Colonic mucosa (tissue), 4 donors: ENCODE measurements at places on chromosomes 6 and 20. TPM values are rescaled to one million over a fixed set of nuclear protein-coding genes. Genes with fewer than 3 reads are reported as not detected.

DNA sequence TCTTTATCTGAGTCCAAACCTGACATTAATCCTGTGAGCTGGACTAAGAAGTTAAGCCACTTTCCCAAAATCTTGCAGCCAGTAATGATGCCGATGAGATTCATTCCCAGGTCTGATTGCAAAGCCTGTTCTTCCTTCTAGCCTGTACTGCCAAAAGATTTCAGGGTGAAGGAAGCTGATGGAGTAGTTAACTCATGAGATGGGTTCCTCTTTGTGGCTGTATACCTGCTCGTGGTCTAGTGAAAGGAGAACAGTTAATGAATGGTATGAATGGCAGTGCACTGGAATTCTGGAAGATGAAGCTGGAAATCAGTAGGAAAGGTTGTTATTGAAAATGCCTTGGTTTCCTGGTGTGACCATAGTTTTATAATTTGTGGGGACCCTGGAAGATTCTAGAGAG lies 112.0 kb downstream of the FYN start:
- H3K36me3 ChIP-seq: no peaks in the 10 kb centered on the region
- H3K4me1 ChIP-seq: no peaks in the 10 kb centered on the region
- H3K27me3 ChIP-seq: no peaks in the 10 kb centered on the region
- no peak overlapping the region for H3K4me3 ChIP-seq

DNA sequence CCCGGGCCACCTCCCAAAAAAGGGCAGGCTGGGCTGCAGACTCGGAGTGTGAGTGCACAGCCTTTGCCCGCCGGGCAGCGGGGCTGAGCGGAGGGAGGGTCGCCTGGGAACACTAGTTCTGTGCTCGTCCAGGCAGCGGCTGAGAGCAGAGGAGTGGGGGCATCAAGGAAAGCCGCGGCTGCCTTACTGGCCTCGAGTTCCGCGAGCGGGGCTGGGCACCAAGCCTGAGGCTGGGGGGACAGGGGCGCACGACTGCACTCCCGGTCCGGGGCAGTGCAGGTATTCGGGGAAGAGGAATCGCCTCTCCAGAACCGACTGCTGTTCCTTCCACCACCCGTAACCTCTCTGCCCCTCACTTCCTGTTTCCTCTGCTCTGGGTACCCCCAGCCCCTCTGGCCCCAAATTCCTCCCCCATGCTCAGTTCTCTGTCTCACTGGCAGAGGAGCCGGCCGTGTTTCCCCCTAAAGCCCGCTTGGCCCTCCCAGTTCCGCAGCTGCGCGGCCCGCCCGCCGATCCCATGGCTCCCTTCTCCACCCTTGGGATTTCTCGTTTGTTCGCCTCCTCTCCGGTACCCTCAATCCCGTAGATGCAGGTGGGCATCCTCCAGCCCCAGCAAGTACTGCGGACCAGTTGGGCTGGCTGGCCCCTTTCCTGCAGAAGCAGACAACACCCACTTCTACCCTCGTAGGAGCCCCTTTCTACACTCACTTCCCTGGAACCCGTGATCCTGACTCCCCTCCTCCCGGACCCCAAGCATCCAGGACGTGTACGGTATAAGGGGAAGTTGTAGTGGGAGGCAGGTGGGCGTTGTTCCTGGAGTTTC lies 5.1 kb downstream of the RING1 start:
- H3K36me3 ChIP-seq: no peaks in the 10 kb centered on the region
- peak overlapping the region; percentile 7 for H3K4me3 ChIP-seq
- no peak overlapping the region for H3K27ac ChIP-seq

Gene DTD1
- 21.0 TPM for total RNA-seq

GRCh38 chr6:93786474-93787330 lies 367.3 kb upstream of the EPHA7 start:
- H3K27me3 ChIP-seq: no peaks in the 10 kb centered on the region
- no peak for DNase-seq
- no peaks in the 10 kb centered on the region for H3K4me1 ChIP-seq
- no peak overlapping the region for H3K4me3 ChIP-seq
- H3K36me3 ChIP-seq: no peaks in the 10 kb centered on the region
- H3K27ac ChIP-seq: no peak overlapping the region

GRCh38 chr20:24891546-24892393 lies 57.3 kb upstream of the CST7 start:
- no peak overlapping the region for H3K27ac ChIP-seq
- H3K36me3 ChIP-seq: no peaks in the 10 kb centered on the region
- no peak overlapping the region for H3K4me3 ChIP-seq
- peak; percentile 14 for DNase-seq
- H3K4me1 ChIP-seq: no peaks in the 10 kb centered on the region
- no peaks in the 10 kb centered on the region for H3K27me3 ChIP-seq

DNA sequence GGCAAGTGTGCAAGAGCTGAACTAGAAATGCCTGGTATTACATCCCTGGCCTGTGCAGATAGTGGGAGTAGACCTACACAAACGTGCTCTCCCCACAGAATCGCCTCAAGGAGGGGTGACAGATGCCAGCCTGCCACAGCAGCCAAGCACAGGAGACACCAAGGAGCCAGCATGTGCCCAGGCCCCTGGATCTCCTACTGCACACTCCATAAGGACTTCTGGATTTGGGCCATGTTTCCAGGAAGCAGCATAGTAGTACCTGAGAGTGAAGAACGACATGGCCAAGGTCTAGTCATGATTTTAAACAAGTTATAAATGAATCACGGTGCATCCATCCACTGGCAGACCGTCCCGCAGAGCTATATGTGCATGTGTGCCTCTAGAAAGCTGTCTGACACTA lies 232.2 kb downstream of the SYNDIG1 start:
- no peaks in the 10 kb centered on the region for H3K36me3 ChIP-seq
- H3K27ac ChIP-seq: no peak overlapping the region
- H3K4me1 ChIP-seq: no peaks in the 10 kb centered on the region
- no peaks in the 10 kb centered on the region for H3K27me3 ChIP-seq

DNA sequence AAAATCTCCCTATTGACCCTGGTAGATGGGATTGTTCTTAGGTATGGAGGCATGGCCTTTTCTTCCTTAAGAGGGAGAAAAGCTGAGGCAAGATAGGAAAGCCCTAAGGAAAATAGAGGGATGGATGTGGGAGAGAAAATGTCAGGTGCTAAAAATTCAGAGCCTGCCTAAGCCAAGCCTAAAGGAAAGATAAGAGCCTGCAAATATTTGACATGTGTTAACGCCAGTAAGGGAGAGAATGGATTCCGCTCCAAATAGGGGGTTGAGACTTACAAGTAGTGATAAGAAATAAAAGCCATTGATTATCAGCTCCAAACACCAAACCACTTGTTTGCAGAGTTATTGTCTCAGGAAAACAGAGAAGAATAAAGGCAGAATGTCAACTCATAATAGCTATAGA lies 533.6 kb downstream of the PTPRT start:
- no peaks in the 10 kb centered on the region for H3K36me3 ChIP-seq
- no peaks in the 10 kb centered on the region for H3K27me3 ChIP-seq
- no peaks in the 10 kb centered on the region for H3K4me1 ChIP-seq
- H3K27ac ChIP-seq: no peak overlapping the region
- H3K4me3 ChIP-seq: no peak overlapping the region

GRCh38 chr6:12291071-12291838 lies 1.1 kb downstream of the EDN1 start:
- no peaks in the 10 kb centered on the region for H3K27me3 ChIP-seq
- no peak for DNase-seq
- peaks cover 3% of the 10 kb centered on the region for H3K36me3 ChIP-seq
- peak overlapping the region; percentile 79 for H3K27ac ChIP-seq

DNA sequence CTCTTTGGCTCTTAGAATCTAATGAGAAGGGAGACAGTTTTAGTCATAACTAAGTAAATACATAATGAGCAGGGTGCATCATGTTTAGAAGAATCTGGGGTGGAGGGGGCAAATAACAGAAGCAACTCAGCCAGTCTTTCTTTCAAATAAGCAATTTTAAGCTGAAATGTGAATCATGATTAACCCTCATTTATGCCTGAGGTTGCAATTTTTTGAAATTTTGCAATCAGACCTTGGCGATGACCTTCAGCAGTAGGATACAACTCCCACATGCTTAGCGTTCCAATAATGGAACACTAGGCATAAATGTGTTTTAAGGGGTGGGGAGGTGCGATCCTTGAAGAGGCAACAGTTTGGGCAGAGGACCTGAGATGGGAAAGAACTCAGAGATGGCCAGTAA lies 30.6 kb downstream of the TMEM14B start:
- H3K4me3 ChIP-seq: no peak overlapping the region
- no peaks in the 10 kb centered on the region for H3K4me1 ChIP-seq
- H3K27ac ChIP-seq: no peak overlapping the region
- no peaks in the 10 kb centered on the region for H3K27me3 ChIP-seq

GRCh38 chr6:46410334-46410953 lies 80.8 kb downstream of the RCAN2 start:
- DNase-seq: peak; percentile 36
- H3K36me3 ChIP-seq: no peaks in the 10 kb centered on the region
- H3K27ac ChIP-seq: no peak overlapping the region
- H3K27me3 ChIP-seq: no peaks in the 10 kb centered on the region
- H3K4me3 ChIP-seq: no peak overlapping the region
- H3K4me1 ChIP-seq: no peaks in the 10 kb centered on the region

DNA sequence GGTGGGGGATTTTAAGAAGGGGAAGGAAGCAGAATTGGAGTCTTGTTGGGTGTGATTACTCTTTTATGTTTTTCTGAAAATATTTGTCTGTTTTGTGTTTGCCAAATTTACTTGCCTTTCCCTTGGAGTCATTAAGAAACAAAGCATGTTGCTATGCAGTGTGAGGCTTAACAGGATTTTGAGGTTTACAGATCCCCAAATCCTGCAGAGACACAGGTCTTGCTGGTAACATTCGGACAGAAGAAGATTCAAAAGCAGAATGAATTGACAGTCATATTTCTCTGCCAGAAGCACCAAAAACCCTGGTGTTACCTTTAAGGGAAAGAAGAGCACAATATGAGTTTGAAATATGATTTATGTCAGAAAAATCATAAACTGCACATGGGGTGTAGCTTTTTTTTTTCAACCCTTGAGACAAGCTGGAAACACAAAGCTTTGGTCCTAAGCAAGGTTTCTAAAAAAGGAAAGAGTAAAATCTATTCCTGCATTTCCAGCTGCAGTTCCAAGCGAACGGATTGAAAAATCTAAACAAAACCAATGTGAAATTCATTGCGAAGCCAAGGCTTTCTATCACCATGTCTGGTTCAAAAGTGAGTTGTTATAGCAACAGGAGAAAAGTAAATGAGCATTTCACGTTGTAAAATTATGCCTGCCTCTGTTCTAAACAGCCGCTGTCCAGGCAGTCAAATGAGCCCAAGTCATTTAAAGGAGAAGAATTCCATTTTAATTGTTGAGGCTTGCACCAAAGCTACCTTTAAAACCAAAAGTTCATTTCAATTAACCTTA lies 358.9 kb upstream of the SASH1 start:
- no peaks in the 10 kb centered on the region for H3K4me1 ChIP-seq
- DNase-seq: no peak
- H3K4me3 ChIP-seq: no peak overlapping the region
- no peaks in the 10 kb centered on the region for H3K27me3 ChIP-seq

- no peak for DNase-seq
- H3K4me3 ChIP-seq: no peak overlapping the region
- no peaks in the 10 kb centered on the region for H3K4me1 ChIP-seq
- no peaks in the 10 kb centered on the region for H3K36me3 ChIP-seq
Observed at GRCh38 chr20:49479785-49480184, 2.7 kb downstream of the KCNB1 start.

GRCh38 chr6:142307963-142308748 lies 6.3 kb downstream of the ADGRG6 start:
- no peak for DNase-seq
- H3K27me3 ChIP-seq: no peaks in the 10 kb centered on the region
- no peak overlapping the region for H3K27ac ChIP-seq
- H3K36me3 ChIP-seq: no peaks in the 10 kb centered on the region
- no peak overlapping the region for H3K4me3 ChIP-seq

DNA sequence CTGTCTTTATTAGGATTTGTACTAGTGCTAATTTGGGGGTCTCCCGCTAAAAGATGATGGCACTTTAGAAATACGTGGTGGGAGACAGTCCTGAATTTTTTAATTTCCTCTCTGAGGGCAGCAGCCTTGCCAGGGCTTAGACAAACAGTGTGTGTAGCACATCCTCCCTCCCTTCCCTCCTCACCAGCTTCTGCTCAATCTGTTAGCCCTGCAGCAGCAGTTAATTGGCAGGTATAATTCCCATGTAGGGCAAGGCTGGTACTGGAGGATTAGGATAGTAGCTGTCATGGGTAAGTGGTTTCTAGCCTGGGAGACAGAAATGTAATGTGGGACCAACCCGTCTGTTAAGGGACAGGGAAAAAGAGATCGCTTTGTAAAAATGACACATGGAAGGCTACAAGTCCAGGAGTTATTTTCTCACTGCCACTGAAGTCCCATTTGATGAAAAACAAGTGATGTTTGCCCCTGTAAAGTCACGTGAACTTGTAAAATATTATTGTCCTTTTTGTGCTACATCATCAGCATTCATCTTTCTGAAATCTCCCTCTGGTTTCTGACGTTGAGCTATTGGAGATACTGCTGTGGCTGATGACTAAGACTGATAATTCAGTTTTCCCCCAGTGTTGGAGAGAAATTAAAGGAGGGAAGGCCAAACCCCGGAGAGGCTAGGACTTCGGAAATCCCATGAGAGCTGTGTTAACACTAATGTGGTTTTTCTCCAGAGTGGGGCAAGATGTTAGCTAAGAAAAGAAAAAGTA lies 40.6 kb downstream of the CTNNBL1 start:
- H3K4me1 ChIP-seq: no peaks in the 10 kb centered on the region
- H3K27me3 ChIP-seq: no peaks in the 10 kb centered on the region
- H3K36me3 ChIP-seq: peaks cover 13% of the 10 kb centered on the region
- no peak for DNase-seq
- no peak overlapping the region for H3K27ac ChIP-seq
- no peak overlapping the region for H3K4me3 ChIP-seq

- H3K4me1 ChIP-seq: peaks cover 11% of the 10 kb centered on the region
- DNase-seq: peak; percentile 31
- H3K27me3 ChIP-seq: no peaks in the 10 kb centered on the region
- peak overlapping the region; percentile 64 for H3K27ac ChIP-seq
- H3K36me3 ChIP-seq: no peaks in the 10 kb centered on the region
- H3K4me3 ChIP-seq: no peak overlapping the region
Observed at GRCh38 chr6:4879741-4880275, 103.6 kb downstream of the CDYL start.

Gene SLC12A5
- 0.96 TPM for total RNA-seq

DNA sequence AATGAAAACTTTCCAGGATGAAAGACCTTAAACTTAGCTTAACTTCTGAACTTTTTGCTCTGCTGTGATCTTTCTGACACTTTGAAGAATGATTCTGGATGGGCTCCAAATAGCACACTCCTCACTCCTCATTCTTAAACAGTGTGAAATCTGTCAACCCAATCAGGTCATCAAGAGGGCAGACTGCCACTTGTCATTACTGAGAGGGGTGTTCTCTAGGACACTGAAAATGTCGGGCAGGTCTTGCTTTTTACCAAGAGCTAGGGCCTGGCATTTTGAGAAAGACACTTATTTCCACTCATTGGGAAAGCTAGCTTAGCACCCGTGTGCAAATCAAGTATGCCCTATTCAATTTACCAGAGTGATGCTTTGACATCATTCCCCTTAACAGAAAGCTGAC lies 122.2 kb downstream of the MTFR2 start:
- no peak overlapping the region for H3K27ac ChIP-seq
- H3K4me3 ChIP-seq: no peak overlapping the region
- H3K27me3 ChIP-seq: no peaks in the 10 kb centered on the region
- no peak for DNase-seq

Gene HLA-DMA
- total RNA-seq: 26.1 TPM

GRCh38 chr6:143279385-143279784 lies 171.1 kb downstream of the ADAT2 start:
- DNase-seq: no peak
- no peaks in the 10 kb centered on the region for H3K36me3 ChIP-seq
- H3K27ac ChIP-seq: no peak overlapping the region
- H3K4me3 ChIP-seq: no peak overlapping the region
- no peaks in the 10 kb centered on the region for H3K27me3 ChIP-seq

Gene ANGPT4
- total RNA-seq: 0.05 TPM

GRCh38 chr6:41422161-41422560 lies 86.8 kb downstream of the NCR2 start:
- no peak overlapping the region for H3K27ac ChIP-seq
- peaks cover 8% of the 10 kb centered on the region for H3K27me3 ChIP-seq
- no peak for DNase-seq
- no peaks in the 10 kb centered on the region for H3K36me3 ChIP-seq
- H3K4me1 ChIP-seq: peaks cover 2% of the 10 kb centered on the region
- no peak overlapping the region for H3K4me3 ChIP-seq
